ENCODE measurements at places on chromosomes 13 and 19.

DNA sequence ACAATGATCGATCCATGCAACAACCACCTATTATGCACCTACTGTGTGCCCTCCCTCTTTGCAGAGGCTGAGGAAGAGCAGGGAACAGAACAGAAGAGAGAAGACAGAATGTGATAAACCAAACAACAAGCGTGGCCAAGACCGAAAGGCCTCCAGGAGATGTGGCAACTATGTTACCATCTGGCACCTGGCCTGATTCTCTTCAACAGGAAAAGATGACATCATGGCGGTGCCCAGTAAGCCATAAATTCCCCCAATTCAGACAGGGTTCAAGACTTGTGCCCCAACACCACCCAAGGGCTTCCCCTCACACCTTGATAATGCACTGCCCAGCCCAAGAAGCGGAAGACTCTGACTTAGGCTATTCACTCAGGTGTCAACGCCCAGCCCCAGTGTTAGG is 44.3 kb downstream of the SLC7A1 start:
- no peak for DNase-seq

DNA sequence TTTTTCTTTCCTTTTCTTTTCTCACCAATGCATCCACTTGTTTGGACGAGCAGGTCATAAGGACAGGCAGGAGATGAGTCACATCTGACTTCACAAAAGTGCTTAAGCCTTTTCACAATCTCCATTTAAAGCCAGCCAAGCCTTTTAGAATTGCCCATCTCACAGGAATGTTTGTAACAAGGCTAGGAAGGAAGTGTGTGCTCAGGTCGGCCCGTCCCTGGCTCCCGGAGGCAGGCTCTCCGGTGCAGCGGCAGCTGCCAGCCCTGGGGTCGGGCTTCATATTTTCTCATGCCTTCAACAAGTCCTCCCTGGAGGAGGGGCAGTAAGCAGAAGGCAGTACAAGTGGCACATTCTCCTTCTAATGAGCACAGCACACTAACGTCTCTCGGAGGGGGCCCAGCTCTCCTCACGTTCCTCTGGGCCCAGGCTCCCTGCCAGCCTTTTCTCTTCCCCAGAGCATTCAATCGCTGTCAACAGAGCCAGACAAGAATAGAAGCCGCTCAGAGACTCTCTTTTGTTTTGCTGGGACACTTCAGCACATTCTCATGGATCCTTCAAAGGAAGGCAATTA is 180.5 kb downstream of the COL4A1 start:
- no peak for DNase-seq

DNA sequence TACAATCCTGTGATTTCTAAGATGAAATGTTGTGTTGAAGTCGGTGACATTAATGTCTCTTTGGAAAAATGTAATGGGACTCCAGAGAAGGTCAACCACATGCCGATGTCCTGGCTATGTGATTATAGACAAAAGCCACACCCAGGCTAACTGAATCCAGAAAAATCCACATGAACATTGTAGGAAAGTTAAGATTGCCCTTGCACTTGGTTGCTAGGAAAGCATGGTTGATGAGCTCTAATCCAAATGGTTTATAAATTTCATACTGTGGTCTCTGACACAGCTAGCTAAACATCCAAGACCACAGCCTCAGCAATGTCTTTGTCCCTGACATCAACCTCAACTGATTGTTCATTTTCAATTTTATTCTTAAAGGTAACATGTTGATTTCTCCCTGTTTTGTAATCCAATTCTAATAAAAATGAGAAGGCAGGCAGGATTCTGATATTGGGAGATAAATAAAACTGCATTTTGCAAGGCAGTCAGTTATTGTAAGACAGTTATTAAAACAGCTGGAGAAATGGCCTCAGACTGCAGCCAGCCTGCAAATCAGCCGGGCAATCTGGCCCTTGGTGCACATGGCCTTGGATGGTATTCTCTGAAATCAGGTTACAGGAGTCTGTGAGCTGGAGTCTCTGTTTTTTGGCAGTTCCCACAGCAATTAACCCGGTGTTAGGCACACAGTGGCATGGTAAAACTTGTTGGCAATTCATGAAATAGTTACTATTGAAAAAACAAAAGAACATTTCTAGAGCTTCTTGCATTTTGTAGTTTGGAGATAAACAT is 93.9 kb downstream of the STARD13 start:
- DNase-seq, result no peak

DNA sequence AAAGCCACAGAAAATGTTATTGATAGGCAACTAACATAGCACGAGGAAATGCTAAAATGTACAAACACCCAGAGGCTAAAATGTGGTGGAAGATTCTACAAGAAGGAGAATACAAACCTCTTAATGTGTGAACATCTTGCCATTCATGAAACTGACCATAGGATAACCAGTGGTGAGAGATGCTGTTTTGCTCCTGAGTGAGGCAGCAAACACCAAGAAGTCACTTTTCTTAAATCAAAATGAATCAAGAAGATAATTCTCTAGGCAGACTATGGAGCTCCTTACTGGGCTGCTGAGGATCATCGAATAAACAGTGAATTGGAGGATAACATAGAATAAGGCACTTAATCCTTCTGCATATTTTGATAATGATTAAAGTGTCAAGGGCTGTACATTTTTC is 375.4 kb upstream of the SLITRK6 start:
- no peak for DNase-seq

DNA sequence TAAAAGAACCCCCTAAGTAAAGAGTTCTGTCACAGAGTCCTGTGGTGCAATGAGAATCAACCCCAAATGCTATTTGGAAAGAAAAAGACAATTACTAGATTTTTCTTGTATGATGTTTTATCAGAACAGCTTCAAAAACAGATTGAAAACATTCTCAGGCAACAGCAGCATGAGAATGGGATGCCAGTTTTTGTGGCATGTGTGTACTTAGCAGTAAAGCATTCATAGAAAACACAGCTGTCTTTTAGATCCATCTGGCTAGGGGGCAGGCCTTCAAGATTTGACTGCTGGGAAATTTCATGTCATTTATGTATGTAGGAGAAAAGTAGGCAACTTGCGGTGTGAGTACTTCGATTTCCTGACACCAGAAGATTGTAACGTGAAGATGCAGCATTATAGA is 170.5 kb upstream of the HTR2A start:
- no peak for DNase-seq

DNA sequence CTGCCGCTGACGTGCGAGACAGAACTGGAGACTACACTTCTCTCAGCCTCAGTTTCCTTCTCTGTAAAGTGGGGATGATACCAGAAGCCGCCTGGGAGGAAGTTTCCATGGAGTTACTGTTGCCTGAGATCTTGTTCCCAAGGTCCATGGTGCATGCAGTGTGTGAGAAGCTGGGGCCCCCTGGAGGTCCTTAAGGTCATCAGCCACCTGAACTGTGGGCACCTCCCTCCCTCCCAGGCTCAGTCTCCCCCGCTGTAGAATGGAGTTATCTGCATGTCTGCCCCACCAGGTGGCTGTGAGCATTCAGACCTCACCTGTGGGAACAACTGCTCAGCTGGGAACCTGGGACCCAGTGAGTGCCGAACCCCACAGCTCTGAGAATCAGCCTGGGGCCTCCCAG is 2.7 kb downstream of the CRX start:
- DNase-seq, result no peak

GRCh38 chr13:41200126-41200525 is 5.8 kb upstream of the KBTBD7 start:
- DNase-seq, result no peak

- DNase-seq, result no peak
Observed at GRCh38 chr19:29650772-29651387, 14.4 kb upstream of the PLEKHF1 start.

DNA sequence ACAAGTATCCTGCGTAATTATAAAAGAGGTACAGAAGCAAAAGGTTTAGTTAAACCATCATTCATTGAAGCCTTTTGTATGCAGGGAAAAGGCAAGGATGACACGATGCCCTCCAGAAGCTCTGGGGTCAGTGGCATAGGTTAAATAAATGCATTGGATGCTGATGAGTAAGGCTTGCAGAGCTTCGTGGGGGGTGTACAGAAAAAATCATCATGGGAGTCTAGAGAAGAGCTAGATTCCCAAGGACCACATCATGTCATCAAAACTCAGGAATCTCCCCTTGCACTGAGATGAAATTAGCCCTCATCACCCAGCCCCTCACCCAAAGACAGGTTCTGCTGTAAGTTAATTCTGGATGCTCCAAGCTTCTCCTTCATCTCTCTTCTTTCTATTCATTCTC is 8.3 kb downstream of the FPR1 start:
- no peak for DNase-seq

GRCh38 chr13:76687467-76687866 is 198.7 kb downstream of the KCTD12 start:
- no peak for DNase-seq

DNA sequence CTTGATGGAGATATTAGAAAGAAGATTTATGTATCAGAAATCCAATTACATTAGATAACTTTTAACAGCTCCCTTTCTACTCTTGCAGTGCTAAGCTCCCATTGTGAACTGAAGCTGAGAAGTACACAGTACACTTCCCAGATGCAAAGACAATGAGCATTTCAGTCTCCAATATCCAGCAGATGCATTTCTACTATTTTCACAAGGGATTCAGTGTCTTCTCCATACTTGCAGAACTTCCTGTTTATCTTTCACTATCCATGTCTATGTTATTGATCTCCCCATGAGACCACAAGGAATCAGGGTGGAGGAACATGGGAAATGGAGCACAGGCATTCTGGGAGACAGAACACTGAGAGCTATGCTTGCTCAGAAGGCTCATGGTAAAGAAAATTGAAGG is 207.5 kb downstream of the ENOX1 start:
- DNase-seq, result no peak

GRCh38 chr13:99151516-99151915 is 49.1 kb upstream of the UBAC2 start:
- DNase-seq, result no peak

DNA sequence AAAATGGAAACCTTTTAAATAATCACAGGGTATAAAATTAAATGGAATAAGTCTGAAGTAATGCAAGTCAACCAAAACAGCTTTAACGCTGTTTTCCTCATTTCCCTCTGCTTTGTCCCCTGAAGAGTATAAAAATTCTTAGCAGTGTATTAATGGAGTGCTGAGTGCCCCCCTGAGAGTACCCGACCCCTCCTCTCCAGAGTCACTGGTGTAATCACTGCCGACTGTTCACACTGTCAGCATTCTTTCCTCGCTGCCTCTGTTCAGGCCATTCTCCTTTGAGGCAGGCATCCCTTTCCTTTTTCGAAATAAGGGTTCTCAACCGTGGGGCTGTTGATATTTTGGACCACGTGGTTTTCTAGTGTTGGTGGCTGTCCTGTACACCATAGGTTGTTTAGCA is 146.9 kb upstream of the SLC10A2 start:
- DNase-seq, result no peak

- no peak for DNase-seq
Observed at GRCh38 chr19:16441661-16442162, 30.1 kb downstream of the EPS15L1 start.

- no peak for DNase-seq
Observed at GRCh38 chr19:6417713-6418561, 6.7 kb downstream of the KHSRP start.

- DNase-seq, result no peak
Observed at GRCh38 chr13:79386125-79386826, 19.8 kb downstream of the RBM26 start.

DNA sequence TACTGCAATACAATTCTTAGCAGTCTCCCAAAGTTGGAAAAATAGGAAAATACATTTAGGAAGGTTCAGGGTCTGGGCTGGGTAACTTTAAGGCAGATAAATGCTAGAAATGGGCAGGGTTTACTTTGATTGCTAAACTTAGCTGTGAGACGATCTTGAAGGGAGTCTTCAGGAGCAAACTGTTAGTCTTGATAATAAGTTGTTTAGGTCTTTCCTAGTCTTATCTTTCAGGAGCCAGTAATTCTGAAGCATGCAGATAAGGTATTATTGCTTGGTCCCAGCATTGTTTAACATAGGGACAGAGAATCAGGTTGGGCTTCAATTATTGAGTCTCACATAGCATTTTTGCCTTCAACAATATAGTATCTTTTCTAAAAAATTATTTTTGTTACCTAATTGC is 262.4 kb upstream of the MIR17HG start:
- DNase-seq, result no peak

DNA sequence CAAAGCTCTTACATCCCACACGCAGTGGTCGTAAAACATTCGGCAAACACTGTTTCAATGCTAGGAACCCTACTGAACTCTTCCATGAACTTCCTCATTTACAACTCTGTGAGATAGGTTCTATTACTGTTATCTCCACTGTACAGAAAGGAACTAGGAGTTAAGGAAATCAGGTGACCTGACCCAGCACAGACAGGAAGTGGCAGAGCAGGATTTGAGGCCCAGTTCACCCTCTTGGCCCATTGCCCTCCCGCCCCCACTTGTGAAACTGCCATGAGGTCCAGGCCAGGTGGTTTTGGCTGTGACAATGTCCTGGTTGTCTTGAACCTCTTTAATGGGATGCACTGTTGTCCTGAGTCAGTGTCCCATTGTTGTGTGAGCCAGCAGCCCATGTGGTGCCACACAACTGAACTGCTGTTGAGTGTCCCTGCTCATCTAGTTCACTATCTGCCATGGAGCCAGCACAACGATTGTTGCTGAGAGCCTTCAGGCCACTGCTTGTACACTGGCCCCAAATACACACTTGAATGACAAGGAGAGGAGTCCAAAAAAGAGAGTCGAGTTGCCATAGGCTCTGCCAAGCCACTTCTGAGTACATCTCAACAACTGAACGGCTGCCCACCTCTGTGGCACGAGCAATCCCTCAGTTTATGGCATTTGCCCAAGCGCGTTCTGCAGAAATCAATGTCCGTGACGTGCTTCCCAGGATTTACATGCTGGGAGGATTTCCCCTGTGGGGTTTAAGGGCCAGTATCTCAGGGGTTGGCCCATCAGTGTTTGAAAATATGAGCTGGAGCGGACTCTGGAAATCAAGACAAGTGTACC is 484.6 kb downstream of the TSHZ3 start:
- DNase-seq, result no peak

GRCh38 chr13:73633817-73634460 is 500.3 kb downstream of the KLF12 start:
- DNase-seq, result no peak

- no peak for DNase-seq
Observed at GRCh38 chr19:39795001-39795400, 16.3 kb downstream of the LEUTX start.

- DNase-seq, result no peak
Observed at GRCh38 chr13:45105895-45106294, 14.4 kb upstream of the GTF2F2 start.

DNA sequence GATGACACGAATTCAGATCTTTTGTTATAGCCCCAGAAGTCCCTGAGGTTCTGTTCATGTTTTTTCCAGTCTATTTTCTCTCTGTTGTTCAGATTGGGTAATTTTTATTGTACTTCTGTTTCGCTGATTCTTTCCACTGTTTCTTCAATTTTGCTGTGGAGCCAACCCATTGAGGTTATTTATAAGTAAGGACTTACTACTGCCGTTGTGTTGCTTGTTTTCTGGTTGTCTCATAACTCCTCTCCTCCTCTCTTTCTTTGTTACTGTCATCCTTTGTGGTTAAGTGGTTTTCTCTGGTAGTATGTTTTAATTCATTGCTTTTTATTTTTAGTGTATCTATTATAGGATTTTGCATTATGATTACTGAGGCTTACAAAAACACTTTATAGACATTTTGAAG is 48.7 kb upstream of the GAS6 start:
- no peak for DNase-seq

All from type B pancreatic cell (in vitro differentiated cells).